ENCODE measurements at places on chromosomes 5 and 9.

GRCh38 chr5:91277093-91277626 is 106.0 kb downstream of the ARRDC3 start:
- DNase-seq, result no peak

DNA sequence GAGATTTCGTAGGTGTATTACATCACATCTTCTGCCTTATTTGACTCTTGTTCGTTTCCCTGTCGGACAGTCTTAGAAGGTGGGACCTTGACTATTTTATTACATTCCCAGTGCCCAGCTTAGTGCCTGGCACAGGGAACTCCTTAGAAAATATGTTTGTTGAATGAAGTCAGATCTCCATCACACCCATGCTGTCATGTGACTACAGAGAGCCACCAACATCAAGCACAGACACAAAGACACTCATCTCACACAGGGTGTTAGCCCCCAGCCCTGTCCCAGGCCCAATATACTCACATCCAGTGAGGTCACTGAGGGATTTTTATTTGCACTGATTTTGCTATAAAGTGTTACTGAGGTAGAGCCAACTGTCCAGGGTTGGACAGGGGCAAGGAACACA is 692 bp upstream of the SRA1 start:
- no peak for DNase-seq

DNA sequence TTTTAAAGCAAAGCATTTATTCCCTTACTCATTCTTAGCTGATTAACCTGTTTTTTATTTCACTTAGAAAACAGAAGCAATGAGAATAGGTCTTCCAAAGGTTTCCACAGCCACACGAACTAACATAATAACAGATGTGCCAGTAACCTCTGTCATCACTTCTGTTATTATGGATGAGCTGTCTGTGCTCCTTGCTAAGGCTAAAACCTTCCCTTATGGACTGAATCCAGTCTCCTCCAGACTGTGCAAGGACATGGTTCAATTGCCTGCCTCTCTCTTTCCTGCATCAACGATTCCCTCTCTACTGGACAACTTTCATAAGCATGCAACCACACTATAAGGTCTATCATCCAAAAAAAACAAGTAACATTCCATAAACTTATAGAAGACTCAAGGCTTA is 1446.2 kb downstream of the MAT2B start:
- no peak for DNase-seq

- no peak for DNase-seq
Observed at GRCh38 chr9:2697492-2697891, 19.8 kb upstream of the KCNV2 start.

- DNase-seq, result no peak
Observed at GRCh38 chr5:141488591-141489561, at the start of gene PCDHGC5. Gene PCDHGC5, plus strand, starts transcription at chr5:141489081. Its CDS starts 160 bp downstream, at chr5:141489241.

DNA sequence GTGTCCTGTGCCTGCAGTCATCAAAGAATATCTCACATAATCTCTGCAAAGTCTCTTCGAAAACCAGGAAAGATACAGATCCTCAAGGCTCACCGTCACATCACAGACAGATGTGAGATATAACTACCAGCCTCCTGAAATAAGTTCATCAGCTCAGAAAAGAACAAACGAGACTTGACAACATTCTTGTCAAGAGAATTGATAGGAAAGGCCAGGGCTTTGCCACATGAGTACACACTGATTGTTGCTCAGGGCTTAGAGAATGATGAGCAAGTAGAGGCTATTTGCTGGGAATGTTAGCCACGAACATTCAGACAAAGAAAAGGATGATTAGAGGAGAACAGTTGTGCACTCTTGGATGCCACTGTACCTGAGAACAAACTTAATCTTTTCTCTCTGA is 535.1 kb downstream of the ELAVL2 start:
- DNase-seq, result no peak

- DNase-seq, result no peak
Observed at GRCh38 chr5:14330729-14331385, 187.7 kb downstream of the TRIO start.

DNA sequence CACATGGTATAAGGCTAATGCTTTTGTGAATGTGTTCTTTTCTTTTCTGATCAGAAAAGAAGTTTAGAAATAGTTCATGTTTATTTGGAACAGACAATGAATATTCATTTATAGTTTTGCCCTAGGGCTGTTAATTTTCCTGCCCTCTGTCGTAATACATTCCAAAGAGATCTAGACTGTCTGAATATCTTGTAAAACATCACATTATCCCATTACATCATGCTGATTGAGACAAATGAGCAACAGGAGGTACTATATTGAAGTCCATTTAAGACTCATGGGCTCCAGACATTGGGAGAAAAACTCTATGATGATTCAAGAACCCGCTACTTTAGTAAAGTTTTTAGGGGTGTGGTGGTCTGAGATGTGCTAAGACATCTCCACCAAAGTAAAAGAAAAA is 121.2 kb upstream of the MAP1B start:
- DNase-seq, result no peak

- no peak for DNase-seq
Observed at GRCh38 chr5:134127376-134127861, 12.9 kb downstream of the TCF7 start.

DNA sequence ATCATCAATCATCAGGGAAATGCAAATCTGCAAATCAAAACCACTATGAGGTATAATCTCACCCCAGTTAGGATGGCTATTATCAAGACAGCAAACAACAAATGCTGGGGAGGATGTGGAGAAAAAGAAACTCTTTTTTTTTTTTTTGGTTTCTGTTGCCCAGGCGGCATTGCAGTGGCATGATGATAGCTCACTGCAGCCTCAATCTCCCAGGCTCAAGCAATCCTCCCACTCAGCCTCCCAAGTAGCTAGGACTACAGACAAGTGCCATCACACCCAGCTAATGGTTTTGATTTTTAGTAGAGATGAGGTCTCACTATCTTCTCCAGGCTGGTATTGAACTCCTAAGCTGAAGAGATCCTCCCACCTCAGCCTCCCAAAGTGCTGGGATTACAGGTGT is 5.4 kb upstream of the CNTRL start:
- no peak for DNase-seq

DNA sequence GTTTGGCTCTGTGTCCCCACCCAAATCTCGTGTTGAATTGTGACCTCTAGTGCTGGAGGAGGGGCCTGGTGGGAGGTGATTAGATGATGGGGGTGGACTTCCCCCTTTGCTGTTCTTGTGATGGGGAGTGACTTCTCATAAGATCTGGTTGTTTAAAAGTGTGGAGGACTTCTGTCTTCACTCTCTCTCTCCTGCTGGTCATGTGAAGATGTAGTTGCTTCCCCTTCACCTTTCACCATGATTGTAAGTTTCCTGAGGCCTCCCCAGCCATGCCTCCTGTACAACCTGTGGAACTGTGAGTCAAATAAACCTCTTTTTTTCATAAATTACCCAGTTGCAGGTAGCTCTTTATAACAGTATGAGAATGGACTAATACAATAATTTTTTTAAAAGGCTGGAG is 10.6 kb upstream of the MYO10 start:
- no peak for DNase-seq

DNA sequence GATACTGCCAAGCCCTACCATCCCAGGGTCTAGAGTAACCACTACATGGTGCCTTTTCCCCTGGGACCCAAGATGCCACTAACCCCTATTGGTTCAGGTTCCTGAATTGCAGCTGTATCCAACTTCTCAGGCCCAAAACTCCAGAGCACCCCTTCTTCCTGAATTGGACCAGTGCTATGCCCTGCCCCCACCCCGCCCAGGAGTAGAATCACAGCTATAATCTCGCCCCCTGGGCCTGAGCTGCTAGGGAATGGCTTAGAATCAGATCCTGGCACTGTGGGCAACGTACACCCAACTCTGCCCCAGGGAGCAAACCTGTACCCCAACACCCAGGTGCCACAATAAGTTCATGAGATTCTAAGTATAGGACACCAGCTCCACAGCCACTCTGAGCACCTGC is 206.3 kb downstream of the CACNA1B start:
- no peak for DNase-seq

DNA sequence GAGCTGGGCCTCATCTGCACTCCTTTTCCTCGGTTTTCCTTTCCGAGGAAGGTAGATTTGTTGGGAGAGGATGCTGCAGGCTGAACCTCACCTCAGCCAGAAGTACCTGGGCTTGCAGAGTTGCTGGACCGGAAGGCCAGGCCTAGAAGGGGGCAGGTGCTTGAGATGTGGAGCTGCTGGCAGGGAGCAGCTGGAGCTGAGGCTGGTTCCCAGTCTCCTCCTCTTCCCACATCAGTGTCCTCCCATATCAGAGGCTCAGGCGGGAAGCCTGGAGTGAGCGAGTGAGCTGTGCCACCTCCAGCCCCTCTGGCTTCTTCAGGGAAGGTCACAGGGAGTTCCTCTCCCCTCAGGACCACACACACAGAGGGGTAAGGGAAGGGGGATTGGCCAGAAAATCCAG is 259.4 kb downstream of the GADD45G start:
- DNase-seq, result no peak

GRCh38 chr5:61357745-61358144 is 25.7 kb downstream of the ZSWIM6 start:
- DNase-seq, result no peak

DNA sequence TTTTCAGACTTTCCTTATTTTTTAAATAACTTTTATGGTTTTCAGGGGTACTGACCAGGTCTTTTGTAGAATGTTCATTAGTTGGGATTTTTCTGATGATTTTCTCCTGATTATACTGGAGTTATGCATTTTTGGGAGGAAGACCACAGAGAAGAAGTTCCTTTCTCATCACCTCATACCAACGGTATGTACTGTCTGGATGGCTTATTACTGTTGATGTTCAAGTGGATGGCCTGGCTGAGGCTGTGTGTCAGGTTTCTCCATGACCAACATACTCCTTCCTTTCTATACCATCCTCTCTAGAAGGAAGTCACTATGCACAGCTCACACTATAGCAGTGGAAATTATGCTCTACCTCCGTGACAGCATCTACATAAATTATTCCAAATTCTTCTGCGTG is 71.1 kb upstream of the NR3C1 start:
- no peak for DNase-seq

GRCh38 chr5:147396070-147396823 is 113.6 kb downstream of the DPYSL3 start:
- no peak for DNase-seq

GRCh38 chr5:115480271-115480670 is 64.3 kb downstream of the FEM1C start:
- DNase-seq, result no peak

GRCh38 chr5:143101121-143101520 is 302.4 kb downstream of the NR3C1 start:
- DNase-seq, result no peak

- DNase-seq, result no peak
Observed at GRCh38 chr5:115168829-115169486, 750 bp downstream of the TRIM36 start.

- no peak for DNase-seq
Observed at GRCh38 chr5:104556957-104557356, 994.4 kb upstream of the NUDT12 start.

DNA sequence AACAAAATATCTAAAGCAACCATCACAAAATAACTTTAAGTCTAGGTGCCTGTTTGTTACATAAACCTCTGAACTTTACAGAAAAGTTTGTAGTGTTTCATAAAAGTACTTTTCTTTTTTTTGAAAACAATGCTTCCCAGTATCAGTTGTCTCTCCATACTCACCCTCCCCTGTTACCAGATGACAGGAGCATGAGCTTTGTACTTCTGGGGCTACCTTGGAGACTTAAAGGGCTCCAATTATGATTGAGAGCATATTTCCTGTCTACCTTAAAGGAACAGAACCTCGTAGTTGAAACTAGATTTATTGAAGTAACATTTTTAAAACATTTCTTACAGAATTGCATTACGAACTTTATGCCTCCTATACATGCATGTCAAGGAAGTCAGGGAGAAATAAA is 55.4 kb upstream of the PPP1R2B start:
- no peak for DNase-seq

GRCh38 chr9:68507130-68507805 is 33.4 kb downstream of the TMEM252 start:
- no peak for DNase-seq
